ENCODE measurements at places on chromosomes 13 and 19.

- DNase-seq: no peak
These were observed 385.2 kb downstream of the PCDH20 start for GRCh38 chr13:61030445-61030844.

- DNase-seq: no peak
These were observed 10.5 kb upstream of the KLK4 start for GRCh38 chr19:50921426-50922316.

GRCh38 chr19:32436692-32437091 lies 31.1 kb downstream of the DPY19L3 start:
- DNase-seq: no peak

- no peak for DNase-seq
These were observed 47.9 kb upstream of the ZNRF4 start for GRCh38 chr19:5407356-5407755.

- DNase-seq: no peak
These were observed 857 bp downstream of the IER2 start for GRCh38 chr19:13150931-13151604.

- DNase-seq: no peak
These were observed at the start of gene OR7D2 for GRCh38 chr19:9178901-9179300. OR7D2 (plus strand) TSS chr19:9178979; CDS start chr19:9185782, 6,803 bp downstream.

DNA sequence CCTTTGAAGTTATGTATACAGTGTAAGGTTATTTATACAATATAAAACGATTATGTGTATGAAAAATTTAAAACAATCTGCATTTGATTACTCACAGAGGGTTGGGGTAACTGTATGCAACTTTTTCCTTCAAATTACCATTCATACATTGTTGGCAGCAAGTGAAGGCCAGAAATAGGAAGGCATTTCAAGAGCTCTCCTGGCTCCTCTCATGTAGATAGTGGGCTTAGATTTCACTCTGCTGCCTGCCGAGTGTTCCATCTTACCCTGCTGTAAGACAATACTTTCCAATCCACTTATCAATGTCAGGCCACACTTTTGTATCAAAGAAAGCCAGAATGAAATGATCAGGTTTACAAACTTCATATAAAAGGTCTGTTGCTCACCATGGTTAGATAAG lies 245.2 kb downstream of the DNAJC15 start:
- DNase-seq: no peak

GRCh38 chr13:31029102-31029501 lies 96.6 kb downstream of the TEX26 start:
- no peak for DNase-seq

GRCh38 chr13:83311886-83312577 lies 570.2 kb downstream of the SLITRK1 start:
- no peak for DNase-seq

- DNase-seq: no peak
These were observed 24.9 kb downstream of the GADD45B start for GRCh38 chr19:2500841-2501261.

DNA sequence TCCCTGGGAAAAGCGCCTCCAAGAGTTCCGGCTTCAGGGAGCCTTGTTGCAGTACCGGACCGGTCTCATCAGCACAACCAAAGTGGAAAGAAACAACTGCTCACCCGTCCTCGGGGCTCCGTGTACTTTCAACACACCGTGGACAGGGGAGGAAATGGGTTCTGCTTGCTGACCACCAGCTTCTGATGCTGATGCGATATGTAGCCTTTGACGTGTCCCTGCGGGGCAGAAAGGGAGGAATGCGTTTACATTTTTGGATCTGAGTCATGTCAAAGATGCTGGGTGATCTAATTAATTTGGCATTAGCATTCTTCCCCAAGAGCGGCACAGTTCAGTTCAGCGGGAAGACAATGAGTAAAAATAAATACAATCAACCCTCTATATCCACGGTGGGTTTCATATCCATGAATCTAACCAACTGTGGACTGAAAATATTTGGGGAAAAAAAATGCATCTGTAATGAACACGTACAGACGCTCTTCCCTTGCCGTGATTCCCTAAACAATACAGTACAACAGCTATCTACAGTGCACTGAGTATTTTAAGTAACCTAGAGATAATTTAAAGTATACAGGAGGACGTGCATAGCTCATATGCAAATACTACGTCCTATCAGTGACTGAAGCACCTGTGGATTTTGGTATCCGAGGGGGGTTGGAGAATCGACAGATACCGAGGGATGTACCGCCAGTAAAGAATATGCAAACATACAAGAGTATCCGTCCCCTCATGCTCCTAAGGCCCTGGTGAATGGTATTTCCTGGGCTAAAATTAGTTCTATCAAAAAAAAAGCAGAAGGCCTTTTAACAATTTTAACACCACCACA lies 19.8 kb downstream of the PROZ start:
- no peak for DNase-seq

- DNase-seq: no peak
These were observed 22.9 kb downstream of the TEX29 start for GRCh38 chr13:111343186-111343805.

DNA sequence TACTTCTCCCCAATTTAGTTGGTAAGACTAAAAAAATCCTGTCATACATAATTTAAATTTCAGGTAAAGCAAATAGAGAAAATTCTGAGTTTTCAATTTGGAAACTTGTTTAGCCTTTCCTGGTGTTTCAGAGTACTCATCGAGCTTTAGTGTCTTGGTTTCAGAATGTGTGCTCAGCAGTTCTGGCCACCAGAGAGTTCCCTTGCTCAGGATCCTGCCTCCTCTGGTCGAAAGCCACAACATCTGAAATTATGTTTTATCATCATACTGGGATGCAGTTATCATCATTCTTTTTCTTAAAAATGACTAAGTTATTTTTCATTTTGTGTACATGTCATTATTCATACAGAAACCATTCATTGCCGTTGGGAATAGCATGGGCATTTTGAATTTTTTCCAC lies 263.2 kb upstream of the SPRY2 start:
- DNase-seq: no peak

GRCh38 chr13:46575818-46576221 lies 22.9 kb downstream of the LRCH1 start:
- DNase-seq: no peak

GRCh38 chr19:43941209-43941608 lies 6.1 kb upstream of the ZNF45 start:
- no peak for DNase-seq

- no peak for DNase-seq
These were observed 19.1 kb upstream of the ZNF260 start for GRCh38 chr19:36547001-36547732.

DNA sequence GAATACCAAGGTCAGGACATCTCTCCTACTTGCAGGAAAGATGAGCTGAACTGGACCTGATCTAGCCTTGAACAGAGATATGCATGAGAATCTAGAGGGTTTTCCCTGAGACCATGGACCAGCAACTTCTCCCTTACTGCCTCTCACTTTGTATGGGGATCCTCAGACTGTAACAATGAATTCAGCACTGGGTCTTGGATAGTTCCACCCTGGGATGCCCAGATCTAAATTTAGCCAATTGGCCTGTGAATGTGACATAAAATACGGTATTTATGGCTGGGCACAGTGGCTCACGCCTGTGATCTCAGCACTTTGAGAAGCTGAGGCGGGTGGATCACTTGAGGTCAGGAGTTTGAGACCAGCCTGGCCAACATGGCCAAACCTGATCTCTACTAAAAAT lies 15.3 kb upstream of the LILRA2 start:
- no peak for DNase-seq

- no peak for DNase-seq
These were observed 1456.2 kb upstream of the SLC10A2 start for GRCh38 chr13:104522235-104523072.

DNA sequence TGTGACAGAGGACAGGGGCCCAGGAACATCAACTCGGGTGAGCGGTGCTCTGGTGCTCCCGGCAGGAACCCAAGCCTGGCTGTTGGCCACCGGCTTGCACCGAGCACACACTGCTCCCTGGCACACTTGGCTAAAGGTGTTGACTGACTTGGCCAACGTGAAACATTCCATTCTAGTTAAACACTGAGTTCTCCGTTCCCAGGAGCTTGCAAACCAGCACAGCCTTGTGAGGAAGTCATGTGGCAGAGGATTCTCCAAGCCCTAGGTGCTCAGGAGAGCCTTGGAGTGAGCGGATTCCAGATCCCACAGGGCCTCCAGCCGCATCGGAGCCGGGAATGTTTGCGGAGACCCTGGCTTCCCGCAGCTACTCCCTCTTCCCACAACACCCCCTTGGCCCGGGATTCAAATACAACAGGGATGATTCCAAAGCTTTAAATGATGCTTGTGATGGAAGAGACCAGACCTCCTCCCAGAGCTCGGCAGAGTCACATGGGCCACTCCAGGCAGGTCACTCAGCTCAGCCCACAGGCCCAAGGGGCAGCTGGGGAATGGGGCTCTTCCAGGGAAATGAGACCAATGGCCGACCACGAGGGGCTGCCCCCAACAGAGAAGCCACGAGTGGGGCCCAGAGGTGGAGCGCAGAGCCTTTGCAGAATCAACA lies 2.9 kb downstream of the C13orf46 start:
- no peak for DNase-seq

- no peak for DNase-seq
These were observed 15.4 kb upstream of the IRGC start for GRCh38 chr19:43700395-43701000.

GRCh38 chr19:14333101-14333871 lies 48.0 kb upstream of the ADGRE5 start:
- DNase-seq: no peak

DNA sequence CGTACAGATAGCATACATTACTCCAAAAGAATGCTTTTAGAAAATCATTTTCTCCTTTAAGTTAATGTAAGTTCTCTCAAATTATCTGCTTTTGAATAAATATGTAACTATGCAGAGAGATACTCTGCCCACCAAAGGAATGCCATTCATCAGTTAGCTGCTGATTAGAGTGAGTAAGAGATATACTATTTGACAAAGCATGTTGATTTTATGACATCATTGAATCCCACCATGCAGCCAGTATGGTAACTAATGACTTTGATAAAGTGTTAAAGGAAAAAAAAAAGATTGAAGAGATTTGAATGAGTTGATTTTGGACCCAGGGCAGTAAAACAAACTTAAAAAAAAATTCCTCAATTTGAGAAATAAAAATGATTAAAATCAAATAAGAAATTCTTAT lies 521.5 kb downstream of the SLITRK6 start:
- no peak for DNase-seq

DNA sequence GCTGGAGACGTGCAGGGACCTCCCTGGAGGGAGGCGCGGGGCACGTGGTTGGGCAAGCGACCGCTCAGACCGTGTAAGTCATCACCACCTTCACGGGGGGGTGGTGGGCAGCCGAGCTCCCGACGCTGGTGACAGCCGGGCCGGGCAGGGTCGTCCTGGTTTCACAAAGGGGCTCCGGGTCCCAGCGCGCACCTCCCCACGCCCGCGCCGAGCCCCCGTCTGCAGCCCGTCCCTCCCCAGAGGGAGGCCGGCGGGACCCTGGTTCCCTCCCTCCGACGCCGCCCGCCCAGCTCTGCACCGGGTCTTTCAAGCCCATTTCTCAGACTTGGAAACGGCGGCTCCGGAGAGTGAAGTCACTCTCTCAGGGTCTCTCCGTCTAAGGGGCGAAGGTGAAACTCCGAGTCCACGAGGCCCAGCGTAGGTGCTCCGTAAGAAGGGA lies 729 bp upstream of the ARID3A start:
- no peak for DNase-seq

DNA sequence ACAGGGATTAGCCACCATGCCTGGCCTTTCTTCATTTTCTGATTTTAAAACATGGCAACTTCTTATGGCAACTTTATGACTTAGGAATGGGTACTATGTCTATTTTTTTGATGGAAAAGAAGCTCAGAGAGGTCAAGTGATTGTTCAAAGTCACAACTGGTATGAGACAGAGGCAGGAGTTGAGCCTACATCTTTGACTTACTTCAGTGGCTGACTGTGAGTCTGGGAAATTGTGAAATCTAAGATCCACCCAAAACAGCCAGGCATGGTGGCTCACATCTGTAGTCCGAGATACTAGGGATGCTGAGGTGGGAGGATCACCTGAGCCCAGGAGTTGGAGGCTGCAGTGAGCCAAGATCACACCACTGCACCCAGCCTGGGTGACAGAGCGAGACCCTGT lies 2.4 kb upstream of the ACTL9 start:
- no peak for DNase-seq

GRCh38 chr19:3651684-3652083 lies 25.1 kb upstream of the CACTIN start:
- no peak for DNase-seq

- DNase-seq: no peak
These were observed 11.4 kb downstream of the SBNO2 start for GRCh38 chr19:1162404-1163282.

GRCh38 chr13:64029343-64030093 lies 2613.9 kb upstream of the PCDH20 start:
- DNase-seq: no peak

GRCh38 chr19:47239610-47240296 lies 8.8 kb upstream of the BBC3 start:
- DNase-seq: peak; percentile 72

GRCh38 chr19:29499261-29499920 lies 26.4 kb upstream of the VSTM2B start:
- DNase-seq: no peak

- DNase-seq: no peak
These were observed 4.7 kb downstream of the KCTD15 start for GRCh38 chr19:33801411-33801810.

DNA sequence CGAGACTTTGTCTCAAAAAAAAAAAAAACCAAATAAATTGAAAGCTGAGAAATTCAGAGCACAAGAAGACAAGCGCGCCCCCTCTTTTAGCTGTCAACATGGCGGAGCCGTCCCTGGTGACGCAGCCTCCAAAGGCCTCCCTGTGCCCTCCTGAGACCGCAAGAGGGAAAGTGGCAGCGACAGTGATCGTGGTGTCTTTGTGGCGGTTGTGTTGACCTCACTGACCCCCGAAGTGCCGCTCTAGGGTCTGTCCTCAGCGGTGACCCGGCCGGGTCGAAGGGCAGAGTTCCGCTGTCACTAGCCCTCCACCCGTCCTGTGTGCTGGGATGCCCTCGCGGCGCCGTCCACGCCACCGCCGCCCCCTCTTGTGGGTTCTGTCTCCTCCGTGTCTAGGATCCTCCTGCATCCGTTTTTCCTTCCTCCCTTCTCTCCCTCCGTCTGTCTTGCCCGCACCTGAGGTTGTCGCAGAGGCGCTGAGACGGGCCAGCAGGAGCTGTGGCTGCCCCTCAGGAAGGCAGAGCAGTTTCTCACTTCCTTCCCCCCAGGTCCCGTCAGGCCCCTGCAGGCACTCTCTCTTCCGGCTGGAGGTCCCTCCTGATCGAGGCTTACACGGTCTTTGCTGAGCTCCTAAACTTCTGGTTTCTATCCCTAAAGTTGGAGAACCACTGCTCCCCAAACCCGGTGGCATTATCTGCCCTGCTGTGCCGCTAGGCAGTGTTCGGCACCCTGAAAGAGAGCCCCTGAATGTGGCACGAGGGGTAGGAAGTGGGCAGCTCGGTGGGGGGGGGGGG lies 7.2 kb downstream of the UHRF1 start:
- no peak for DNase-seq

All from T-helper 17 cell (primary cell).